Stimulated activated CD8-positive, alpha-beta memory T cell treated with anti-CD3 and anti-CD28 coated beads, Interleukin-15, amount 100 ng/mL, for 1 hour (primary cell): ENCODE measurements at places on chromosomes 13 and 19.

DNA sequence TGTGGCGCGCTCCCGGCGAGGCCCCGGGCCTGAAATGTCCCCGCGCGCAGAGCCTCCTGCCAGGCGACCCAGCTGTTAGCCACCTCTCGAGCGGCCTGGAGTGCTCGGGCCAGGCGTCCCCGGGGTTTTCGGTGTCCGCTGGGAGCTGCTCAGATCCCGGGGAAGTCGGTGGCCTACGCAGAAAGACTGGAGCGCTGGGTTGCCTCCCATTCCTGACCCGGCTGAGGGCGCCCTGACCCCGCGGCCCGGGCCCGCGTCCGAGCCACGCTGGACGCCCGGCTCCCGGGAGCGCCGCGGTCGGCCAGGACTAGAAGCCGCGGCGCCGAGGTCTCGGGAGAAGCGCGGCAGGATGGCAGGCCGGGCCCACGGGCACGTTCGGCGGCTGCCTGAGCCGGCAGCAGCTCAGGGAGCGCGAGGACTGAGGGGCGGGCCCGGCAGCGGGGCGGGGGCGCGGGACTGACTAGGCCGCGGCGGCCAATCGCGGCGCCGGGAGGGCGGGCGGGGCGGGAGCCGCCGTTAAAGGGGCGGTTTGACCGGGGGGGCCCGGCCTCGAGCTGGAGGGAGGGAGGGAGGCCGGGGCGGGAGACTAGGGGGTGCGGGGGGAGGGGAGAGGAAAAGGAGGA, 1.3 kb upstream of the ZIC2 start:
- DNase-seq = no peak

DNA sequence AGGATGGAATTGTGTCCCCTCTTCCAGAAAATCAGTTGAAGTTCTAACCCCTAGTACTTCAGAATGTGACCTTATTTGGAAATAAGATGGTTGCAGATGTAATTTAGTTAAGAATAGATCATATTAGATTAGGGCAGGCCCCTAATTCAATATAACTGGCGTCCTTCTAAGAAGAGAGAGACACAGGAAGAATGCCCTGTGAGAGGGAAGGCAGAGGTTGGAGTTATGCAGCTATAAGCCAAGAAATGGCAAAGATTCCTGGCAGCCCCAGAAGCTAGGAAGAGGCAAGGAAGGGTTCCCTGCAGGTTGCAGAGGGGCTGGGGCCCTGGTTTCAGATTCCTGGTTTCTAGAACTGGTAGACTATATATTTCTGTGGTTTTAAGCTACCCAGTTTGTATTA, 30.0 kb downstream of the HS6ST3 start:
- no peak for DNase-seq

GRCh38 chr19:48501494-48502349, 9.9 kb downstream of the LMTK3 start:
- DNase-seq = no peak

DNA sequence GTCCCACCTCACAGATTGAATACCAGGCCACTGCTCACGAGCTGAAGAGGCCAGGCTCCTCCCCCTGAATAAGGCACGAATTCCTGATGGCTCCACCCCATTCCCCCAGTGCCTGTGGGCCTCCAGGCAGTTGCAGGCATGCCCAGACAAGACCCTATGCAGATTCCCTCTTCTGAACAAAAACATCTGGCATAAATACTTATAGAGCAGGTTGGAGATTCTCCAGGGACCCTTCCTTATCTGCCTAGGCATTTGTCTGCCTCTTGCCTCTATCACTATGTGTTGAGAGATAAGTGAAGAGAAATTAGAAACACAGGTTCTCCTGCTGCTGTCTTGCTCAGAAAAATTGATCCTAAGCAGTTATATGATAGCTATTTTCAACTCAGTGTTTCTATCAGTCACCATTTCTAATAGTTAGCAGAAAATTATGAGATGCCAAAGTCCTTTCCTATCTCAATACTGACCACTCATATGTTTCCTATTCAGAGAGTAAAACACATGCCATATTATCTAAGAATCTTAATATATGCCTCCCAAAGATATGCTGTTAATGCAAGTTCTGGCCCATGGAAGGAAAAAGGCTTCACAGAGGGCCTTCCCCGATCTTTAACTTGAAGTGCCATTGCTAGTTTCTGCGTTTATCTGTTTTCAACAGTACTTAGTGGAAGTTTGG, 364.0 kb downstream of the KCTD12 start:
- no peak for DNase-seq

GRCh38 chr13:99406799-99407201, 94.5 kb upstream of the TM9SF2 start:
- no peak for DNase-seq

DNA sequence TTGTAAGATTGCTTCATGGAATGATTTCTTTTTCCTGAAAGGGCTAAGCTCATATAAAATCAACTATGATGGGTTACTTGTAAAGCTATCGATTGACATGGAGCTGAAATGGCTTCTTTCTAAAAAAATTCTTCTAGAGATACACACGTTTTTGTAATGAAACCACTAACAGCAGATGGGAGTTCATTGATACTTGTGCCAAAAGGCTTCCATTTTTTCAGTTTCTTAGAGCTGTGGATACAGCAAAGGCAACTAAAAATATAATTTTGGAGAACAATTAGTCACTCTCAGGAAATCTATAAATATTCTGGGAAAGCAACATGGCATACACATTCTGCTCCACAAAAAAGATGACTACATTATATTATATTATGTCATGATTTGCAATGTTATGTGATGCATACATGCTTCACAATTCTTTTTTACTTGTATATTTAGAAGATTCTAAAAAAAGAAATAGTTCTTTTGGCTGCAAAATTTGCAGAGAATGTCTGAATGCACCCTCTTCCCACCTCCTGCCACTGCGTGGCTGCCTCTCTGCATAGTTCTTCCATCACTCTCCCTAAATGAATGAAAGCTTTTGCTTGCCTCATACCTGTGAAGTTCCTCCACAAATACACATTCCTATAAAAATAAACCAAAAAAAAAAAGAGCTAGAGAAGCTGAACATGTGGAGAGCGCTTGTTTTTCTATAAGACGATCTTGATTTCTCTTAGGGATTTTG, 802.5 kb downstream of the EFNB2 start:
- no peak for DNase-seq

GRCh38 chr19:31545777-31546176, 196.5 kb upstream of the TSHZ3 start:
- no peak for DNase-seq

DNA sequence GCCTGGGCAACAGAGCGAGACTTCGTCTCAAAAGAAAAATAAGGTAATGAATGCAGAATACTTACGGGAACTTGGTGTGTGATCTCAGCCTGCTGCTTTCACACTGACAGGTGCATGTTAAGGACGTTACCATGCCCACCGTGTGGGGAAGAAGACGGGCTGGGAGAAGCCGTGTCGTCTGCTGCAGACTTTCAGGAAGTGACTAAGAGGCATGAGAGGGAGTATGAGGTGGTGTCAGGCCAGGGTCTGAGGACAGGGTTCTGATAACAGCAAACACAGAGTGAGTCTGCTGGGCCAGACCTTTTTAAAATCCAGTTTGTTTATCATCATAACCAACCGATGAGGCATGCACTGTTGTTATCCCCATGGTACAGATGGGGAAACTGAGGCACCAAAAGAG, 13.6 kb upstream of the GALP start:
- DNase-seq = no peak

DNA sequence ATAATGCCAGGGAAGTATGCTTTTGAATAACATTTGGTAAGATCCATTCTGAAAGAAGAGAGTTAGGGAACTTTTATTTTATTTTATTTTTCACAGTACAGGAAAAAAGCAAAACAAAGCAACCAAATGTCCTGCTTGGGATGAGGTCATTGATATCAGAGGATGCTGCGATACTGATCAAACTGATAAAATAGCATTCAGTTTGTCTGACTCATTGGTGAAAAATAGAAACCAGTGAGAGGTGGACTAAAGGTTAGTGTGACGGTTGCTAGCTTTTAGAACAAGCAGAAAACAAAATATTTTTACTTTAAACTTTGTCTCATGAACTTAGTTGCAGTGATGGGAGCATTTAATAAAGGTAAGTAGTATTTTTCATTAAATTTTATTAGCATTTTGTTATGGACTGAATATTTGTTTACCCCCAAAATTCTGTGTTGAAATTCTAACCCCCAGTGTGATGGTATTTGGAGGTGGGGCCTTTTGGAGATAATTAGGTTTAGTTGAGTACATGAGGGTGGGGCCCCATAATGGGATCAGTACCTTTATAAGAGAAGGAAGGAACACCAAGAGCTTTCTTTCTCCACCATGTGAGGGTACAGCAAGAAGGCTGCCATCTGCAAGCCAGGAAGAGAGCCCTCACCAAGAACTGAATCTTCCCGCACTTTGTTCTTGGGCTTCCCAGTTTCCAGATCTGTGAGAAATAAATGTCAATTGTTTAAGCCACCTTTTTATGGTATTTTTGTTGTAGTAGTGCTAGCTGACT, 37.3 kb downstream of the ITGBL1 start:
- DNase-seq = no peak

- DNase-seq = no peak
Measured at GRCh38 chr13:111275382-111275781, 45.1 kb upstream of the TEX29 start.

DNA sequence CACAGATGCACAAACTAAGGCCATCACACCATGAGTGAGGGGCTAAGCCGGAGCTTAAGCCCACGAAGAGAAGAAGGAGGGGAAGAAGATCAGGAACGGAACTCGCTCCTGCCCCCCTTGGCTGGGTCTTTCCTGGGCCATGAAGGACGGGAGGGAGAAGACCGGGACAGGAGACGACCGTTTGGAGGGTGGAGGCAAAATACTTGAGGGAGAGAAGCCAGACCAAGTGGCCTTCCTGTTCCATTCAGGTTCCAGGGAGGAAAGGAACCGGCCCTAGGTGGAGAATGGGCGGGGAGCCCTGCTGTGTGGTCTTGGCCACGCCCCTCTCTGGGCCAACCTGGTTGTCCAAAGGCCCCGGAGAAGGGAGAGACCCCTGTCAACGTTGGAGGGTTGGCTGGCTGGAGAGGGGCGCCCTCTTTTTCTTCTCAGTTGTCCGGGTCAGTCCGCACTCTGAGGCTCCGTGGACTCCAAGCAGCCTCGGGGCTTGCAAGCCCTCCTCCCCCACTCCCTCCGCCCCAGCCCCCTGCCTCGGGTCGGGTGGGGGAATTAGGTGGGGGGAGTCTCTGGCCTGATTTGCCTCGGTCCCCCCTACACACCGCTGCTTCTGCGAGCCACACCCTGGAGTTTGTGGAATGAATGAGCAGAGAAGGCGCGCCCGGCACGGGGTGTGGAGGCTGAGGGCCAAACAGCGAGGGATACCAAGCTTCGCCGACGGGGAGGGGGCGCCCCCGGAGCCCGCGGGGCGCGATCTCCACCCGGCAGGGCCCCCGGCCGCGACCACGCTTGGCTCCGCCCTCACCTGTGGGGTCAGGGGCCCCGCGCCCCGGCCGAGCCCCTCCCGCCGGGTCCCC, 757 bp downstream of the FBN3 start:
- DNase-seq = no peak

GRCh38 chr19:799076-799881, 2.0 kb downstream of the PTBP1 start:
- DNase-seq = no peak

GRCh38 chr13:29845440-29846056, 4.9 kb downstream of the UBL3 start:
- DNase-seq = no peak

GRCh38 chr19:44587963-44588770, 25.2 kb upstream of the IGSF23 start:
- DNase-seq = no peak

- DNase-seq = no peak
Measured at GRCh38 chr19:49491030-49491803, 3.8 kb downstream of the RPL13A start.

- DNase-seq = peak; percentile 96
Measured at GRCh38 chr19:53431399-53432087, at the start of gene ZNF761. ZNF761 (plus strand) TSS chr19:53431984; CDS start chr19:53447269, 15,285 bp downstream.

DNA sequence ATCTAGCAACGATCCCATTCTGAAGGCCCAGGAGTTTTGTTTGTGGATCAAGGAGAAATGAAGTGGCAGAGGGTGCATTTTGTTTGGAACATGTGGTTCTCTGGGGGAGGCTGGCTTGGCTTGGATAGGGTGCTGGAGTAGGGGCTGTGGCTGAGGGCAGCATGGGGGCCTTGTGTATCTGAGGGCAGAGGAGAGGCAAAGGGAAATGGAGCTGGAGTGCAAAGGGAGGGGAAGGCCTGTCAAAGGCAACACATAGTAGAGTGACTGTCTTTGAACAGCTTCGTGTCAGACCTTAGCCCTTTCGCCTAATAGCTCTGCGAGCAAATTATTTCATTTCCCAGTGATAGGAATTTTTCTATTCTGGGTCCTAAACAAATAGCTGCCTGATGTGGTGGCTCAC, 187.2 kb downstream of the KCNRG start:
- no peak for DNase-seq

DNA sequence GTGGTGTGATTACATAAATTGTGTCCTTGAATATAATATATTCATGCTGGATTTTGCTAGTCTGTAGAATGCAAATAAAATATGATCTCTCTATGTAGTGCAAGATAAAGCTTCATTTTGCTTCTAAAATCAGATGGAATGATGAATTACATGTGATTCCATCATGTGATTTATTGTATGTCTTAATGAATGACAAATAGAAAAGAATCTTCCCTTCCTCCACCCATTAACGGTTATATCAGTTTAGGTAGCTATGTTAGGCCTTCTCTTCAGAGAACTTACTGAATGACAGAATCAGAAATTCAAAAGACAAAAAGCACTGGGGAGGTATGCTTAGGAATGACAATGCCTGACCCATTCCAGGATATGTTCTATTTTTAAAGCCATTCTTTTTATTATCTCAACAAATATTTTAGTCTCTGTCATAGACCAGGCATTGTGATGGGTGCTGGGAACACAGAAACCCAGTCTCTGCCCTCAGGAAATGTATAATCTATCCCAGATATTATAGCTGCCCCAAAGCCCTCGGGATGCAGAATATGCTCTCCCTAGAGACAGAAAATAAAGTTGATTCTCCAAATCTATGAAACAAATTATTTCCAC, 90.6 kb downstream of the TEX26 start:
- no peak for DNase-seq

- no peak for DNase-seq
Measured at GRCh38 chr19:8367327-8368001, 3.5 kb downstream of the ANGPTL4 start.

DNA sequence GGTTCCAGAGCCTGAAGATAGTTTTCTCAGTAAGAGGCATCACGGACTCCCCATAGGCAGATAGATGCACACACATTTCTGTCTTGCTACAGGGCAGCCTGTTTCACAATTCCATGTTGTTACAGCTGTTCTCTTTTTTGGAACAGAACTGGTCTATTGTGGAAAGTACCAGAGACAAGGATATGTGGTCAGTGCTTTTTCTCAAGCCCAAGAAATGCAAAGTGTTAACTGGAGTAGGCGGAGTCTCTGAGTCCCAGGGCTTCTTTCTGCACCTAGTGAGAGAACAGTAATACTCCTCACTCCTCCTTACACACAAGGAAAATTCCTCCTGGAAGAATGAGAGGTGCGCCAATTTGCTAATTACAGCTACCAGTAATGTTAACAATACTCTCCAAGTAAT, 141.6 kb upstream of the ARGLU1 start:
- no peak for DNase-seq

- DNase-seq = no peak
Measured at GRCh38 chr13:39862900-39863299, 207.4 kb downstream of the COG6 start.

- DNase-seq = no peak
Measured at GRCh38 chr13:99821741-99822140, 149.8 kb downstream of the ZIC5 start.
